Left colon (tissue), 2 donors: ENCODE measurements at places on chromosomes 11 and 22. TPM values are rescaled to one million over a fixed set of nuclear protein-coding genes. Genes with fewer than 3 reads are reported as not detected.

- DNase-seq, result no peak
Observed at GRCh38 chr22:33726294-33726734, 194.0 kb downstream of the LARGE1 start.

- no peak for DNase-seq
Observed at GRCh38 chr22:35624547-35624946, 7.4 kb upstream of the MB start.

DNA sequence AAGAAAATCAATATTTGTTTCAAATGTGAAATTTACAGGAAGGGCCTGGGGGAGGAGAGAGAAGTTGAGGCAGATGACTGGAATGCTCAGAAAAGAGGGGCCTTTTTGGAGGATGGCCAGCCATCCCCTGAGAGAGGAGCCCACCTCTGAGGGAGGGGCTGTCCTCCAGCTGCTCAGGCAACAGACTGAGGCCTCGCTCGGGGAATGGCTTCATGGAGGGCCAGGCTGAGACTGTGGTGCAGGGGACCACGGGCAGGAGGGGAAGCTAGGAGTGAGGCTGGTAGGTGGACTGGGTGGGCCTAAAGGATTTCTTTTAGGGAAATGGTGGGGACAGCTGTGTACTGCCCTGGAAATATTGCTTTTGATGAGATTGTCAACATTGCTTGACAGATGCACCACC, 73.5 kb upstream of the CADM1 start:
- no peak for DNase-seq

DNA sequence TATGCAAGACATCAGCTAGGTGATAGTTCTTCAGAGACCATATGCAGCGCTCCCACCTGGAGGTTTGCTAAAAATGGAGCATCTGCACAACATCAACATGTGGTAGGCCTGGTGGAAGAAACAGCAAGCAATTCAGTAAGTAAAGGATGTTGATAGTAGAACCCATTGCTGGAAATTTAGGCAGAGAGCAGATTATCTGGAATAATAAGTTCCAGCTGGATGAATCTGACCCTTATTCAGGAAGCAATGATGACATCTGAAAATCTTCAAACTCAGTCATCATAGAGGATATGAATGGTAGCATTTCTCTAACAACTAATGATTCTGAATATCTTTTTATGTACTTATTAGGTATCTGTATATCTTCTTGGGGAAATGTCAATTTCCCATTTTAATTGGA, 225.2 kb upstream of the ANO3 start:
- no peak for DNase-seq

GRCh38 chr22:46055911-46056545, 79.1 kb upstream of the WNT7B start:
- peak; percentile 27 for DNase-seq

DNA sequence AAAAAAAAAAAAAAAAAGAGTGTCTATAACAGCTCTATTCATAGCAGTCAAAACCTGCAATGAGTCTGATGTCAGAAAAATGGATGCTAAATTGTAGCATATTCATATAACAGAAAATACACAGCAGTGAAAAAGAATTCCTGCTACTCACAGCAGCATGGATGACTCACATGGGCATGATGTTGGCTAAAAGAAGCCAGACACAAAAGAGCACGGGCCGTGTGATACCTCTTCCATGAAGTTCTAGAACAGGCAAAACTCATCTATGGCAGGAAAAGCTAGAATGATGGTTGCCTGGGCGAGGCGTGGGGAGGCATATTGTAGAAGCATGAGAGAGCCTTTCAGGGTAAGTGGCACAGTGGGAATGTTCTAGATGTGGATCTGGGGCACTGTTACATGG, 18.9 kb downstream of the PLAAT3 start:
- DNase-seq, result no peak

DNA sequence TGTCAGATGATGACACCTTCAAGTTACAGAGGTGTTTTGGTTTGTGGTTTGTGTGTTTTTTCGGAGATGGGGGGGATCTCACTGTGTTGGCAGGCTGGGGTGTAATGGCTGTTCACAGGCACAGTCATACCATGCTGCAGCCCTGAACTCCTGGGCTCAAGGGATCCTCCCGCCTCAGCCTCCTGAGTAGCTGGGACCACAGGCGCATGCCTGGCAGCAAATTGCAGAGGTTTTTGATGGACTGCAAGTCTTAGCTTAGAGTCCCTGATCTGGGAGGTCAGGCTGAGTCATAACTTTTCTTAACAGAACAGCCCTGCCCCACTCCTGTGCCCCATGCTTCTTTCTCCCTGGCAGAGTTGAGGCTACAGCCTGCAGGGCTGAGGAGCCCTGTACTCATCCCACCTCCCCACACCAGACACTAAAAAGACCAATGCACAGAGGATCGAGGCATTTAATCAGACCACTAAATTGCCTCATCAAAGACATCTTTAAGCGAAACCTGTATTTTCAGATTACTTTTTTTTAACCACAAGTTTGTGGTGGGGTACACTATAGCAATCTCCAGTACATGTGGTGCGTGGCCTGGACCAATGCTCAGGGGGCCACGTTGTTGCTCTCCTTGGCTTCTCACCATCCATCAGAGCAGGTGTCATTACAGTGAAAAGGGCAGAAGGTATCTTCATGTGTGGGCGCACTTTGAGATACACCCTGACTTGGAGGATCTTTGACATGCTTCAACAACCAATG, 17.1 kb upstream of the ADORA2A start:
- DNase-seq, result no peak

- no peak for DNase-seq
Observed at GRCh38 chr11:13338019-13338426, 60.4 kb downstream of the BMAL1 start.

DNA sequence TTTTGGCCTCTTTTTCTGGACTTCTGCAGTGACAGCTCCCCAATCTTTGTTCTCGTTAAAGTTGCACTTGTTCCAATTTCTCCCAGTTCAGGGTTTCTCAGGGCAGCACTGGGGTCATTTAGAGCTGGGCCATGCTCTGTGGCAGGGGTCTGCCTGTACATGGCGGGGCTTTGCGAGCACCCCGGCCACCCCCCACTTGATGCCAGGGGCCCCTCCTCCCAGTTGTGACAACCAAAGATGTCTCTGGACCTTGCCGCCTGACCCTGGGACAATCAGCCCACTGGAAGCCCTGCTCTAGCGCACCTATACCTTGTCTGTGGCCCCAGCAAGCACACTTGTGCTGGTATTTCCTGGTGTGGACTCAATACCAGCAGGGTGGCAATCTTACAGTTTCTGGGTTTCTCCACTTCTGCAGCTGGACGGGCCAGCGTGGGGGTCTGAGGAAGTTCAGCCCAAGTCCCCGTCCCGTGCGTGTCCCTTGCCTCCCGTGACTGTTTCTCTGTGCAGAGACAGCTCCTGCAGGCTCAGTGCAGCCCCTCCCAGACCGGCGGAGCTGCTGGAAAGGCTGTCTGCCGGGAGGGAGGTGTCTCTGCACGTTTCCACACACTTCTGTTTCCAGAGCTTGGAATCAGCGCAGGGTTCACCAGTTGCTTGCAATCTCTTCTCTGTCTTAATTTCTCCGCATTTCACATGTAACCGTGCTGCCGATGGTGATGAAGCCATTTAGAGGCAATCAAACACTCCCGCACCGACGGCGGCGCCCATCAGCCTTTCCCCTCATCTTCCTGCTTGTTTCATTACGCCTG, 1328.9 kb downstream of the BRD1 start:
- no peak for DNase-seq

- no peak for DNase-seq
Observed at GRCh38 chr11:88115828-88116755, 59.2 kb downstream of the RAB38 start.

DNA sequence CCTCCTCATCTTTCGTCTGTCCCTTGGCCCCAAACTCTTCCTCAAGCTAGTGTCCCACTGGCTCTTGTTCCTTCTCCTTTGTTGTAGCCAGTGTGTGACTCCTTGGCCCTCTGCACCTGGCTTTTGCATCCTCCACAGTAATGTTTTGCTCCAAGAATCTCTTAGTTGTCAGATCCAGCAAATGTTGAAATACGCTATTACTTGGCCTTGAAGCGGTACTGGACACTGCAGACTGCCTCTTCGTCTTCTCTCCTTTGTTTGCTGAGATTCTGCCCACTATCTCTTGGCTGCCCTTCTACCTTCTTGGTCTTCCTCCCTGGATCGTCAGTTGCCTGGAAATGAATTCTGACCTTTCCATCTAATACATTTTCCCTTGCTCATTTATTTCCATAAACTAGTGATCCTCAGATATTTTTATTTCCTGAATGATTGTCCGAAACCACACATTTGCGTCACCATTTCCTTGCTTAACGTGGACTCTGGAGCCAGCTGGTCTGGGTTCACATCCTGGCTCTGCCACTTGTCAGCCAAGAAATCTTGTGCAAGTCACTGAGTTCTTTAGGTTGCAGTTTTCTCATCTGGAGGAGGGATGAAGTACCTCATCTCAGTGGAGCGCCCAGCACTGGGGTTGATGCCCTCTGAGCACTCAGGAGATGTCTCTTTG, 113.6 kb downstream of the LDLRAD3 start:
- no peak for DNase-seq

DNA sequence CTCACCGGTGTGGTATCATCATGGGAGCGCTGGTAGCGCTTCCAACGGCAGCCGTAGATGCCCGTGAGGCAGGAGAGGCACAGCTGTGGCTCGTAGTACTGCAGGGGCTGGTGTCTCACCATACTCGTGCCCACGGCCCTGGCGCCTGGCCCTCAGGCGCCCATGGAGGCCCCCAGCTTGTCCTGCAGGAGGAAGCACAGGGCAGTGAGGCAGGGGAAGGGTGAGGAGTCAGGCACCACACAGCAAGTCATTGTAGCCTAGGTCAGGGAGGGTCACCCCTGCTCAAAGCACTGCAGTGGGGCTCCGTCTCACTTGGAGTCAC, 44.6 kb upstream of the KLHL35 start:
- no peak for DNase-seq

DNA sequence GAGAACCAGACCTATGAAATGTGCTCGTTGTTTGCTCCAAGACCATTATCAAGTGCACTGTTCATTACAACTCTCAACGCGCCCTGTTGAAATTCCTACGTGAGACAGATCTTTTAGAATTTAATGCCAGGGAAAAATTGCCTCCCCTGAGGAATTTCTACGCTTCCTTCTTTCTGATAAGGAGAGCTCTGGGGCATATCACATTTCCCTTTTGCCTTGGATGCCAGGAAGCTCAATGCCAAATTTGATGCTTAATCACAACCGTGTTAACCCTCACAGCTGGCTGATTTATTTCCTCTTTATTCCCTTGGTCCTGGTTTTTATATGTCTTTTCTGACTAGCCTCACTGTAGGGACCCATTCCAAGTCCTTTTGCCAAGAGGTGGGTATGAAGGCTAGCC, 109.4 kb downstream of the MICAL2 start:
- DNase-seq, result no peak

DNA sequence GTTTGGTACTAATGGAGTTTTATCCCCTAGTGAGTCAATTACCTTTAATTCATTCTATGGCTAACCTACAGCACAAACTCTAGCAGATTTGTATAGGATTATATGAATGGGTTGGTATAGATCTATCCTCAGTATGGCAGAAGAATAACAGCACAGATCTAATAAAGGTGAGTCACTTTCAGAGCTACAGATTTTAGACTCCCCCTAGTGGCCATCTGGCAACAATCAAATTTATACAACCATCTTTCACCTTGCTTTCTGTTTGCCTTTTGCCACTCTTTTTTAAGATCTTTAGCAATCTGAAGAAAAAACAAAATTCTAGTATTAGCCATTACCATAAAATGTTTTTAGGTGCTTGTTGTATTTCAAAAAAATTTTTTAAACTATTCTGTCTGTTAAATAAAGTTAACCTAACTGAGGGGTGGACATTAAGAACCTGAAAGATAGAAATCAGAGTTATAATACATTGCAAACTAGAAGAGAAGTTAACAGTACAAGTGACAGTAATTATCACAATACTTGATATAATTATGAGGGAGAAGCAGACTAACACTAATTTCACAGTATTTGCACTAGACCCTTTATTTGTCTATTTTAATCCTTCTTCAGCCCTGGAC, 25.8 kb downstream of the DDIAS start:
- no peak for DNase-seq

GRCh38 chr22:36863979-36864378, 3.2 kb downstream of the NCF4 start:
- DNase-seq, result no peak

DNA sequence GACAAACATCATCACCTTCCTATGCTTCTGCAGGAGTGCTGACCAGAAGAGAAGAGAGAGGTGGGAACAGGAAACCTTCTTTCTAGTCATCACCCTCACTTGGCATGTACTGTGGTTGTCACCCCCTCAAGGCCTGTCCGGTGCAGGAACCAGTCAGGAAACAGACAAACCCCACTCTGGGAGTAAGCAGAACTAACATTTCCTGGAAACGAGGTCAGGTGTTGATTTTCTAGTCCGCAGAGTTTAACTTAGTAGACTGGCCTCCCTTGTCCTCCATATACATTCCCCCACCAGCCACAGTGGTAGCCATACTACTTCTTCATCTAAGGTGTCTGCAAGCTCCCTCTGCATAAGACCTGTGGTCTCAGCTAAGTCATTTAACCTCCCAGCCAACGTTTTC, 80.7 kb upstream of the NCAM1 start:
- DNase-seq, result no peak

- peak; percentile 64 for DNase-seq
Observed at GRCh38 chr11:113401718-113402117, 14.1 kb downstream of the ANKK1 start.

DNA sequence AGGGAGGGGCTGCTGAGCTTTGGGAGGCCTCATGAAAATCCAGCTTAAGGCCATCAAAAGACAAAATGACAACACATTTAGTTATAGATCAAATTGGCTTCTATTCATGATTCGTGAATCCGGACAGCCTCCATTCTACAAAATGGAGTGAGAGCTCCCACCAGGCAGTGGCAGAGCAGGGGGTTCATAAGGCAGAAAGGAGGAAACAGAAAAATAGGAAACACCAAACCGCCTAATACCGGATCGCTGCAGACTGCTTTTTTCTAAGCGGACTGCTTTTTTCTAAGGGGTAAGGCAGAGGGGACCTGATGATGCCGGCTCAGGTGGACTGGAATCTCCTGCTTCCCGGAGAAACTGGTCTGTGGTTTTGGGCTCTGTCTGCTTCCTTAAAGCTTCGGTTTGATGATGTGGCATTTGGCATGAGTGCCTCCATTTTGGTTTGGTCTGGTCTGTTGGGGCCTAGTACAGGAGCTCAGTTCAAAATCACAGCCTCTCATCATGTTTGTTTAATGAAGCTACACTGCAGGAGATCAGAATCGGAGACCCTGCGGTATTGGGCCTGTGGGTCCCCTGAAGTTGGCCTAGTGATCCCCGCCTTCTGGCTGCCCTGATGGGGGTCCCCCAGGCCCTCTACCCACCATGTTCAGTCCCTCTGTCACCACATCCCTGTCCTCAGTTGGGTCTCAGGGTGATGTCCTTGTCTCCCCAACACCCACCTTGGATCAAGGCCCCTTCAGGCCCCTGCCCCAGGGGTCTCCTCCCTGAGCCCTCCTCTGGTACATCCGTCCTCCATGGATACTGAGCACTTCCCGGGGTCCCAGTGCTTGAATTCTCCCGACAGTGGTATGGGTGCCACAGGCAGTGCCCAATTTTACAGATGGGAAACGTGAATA, 1.2 kb downstream of the ALDH3B1 start:
- no peak for DNase-seq

Gene FHIP1B
- total RNA-seq, result 103 TPM

Gene RBMXL2
- total RNA-seq, result not detected

Gene POU2AF2
- 1.4 TPM for total RNA-seq

Gene TRIM48
- total RNA-seq, result not detected

Gene CBLIF
- total RNA-seq, result not detected

Gene EPS8L2
- 294 TPM for total RNA-seq

Gene CDC42EP2
- total RNA-seq, result 16.2 TPM

Gene ASPHD2
- total RNA-seq, result 7.0 TPM

Gene KCNJ5
- 0.89 TPM for total RNA-seq

Gene APOL5
- total RNA-seq, result not detected

Gene DCDC1
- total RNA-seq, result not detected

Gene TESMIN
- total RNA-seq, result 12.9 TPM

Gene ANGPTL5
- 0.28 TPM for total RNA-seq

Gene CCDC83
- total RNA-seq, result not detected
